ENCODE measurements at places on chromosomes 1 and 21.

- no peak for DNase-seq
These were observed 15.3 kb upstream of the TEDDM1 start for GRCh38 chr1:182415789-182416188.

GRCh38 chr1:30402031-30402430 is 321.4 kb downstream of the MATN1 start:
- DNase-seq, result no peak

GRCh38 chr1:6842301-6842700 is 57.0 kb downstream of the CAMTA1 start:
- DNase-seq, result no peak

GRCh38 chr1:18020021-18020817 is 87.4 kb upstream of the IGSF21 start:
- DNase-seq, result no peak

DNA sequence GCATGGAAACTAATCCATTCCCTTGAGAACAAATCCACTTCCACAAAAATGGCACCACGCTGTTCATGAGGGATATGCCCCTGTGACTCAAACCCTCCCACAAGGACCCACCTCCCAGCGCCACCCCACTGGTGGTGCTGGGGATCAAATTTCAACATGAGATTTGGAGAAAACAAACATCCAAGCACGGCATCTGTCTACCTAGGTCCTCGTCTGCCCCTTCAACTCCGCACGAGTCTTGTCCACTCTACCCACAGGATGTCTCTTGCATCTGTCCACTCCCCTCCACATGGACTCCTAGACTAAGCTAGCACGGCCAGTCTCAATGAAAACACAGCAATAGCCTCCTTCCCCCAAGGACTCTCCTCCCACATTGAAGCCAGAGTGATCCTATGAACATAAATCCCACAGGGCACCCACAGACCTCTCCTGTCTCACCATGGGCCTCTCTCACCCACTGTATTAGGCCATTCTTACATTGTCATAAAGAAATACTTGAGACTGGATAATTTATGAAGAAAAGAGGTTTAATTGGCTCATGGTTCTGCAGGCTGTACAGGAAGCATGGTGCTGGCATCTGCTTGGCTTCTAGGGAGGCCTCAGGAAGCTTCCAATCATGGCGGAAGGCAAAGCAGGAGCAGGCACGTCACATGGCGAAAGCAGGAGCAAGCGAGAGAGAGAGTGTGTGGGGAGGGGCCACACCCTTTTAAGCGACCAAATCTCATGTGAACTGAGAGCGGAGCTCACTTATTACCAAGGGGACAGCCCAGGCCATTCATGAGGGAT is 101.4 kb downstream of the TOMM20 start:
- DNase-seq, result no peak

DNA sequence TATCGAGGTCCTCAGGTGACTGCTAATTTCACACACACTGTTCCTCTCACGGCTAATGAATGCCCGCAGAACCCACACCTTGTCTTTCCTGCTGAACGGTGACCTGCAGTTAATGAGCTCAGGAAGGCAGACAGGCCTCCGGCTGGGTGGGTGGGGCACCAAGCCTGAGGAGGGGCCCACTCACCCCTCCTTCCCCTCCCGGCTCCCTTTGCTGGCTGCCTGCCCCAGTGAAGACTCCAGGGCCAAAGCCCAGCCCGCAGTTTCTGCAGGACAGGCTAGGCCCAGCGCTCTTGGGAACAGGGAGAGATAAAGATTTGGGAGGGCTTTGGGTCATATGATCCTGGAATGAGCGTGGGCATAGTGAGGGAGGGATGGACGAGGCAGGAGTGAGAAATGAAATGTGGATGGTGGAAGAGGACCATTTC is 26.4 kb downstream of the FOXO6 start:
- DNase-seq, result no peak
